Activated T-helper 2 cell treated with anti-CD3 and anti-CD28 coated beads, Interferon-gamma antibody, Interleukin-2, Interleukin-4, amounts not matched to agents 10 μg/mL and 5 μg/mL and 100 μg/mL, durations not matched to agents 14 hours and 24 hours and 36 hours (primary cell): ENCODE measurements at places on chromosomes 6 and 20.

- DNase-seq = no peak
Observed at GRCh38 chr6:146593986-146594385, 4.8 kb upstream of the ADGB start.

DNA sequence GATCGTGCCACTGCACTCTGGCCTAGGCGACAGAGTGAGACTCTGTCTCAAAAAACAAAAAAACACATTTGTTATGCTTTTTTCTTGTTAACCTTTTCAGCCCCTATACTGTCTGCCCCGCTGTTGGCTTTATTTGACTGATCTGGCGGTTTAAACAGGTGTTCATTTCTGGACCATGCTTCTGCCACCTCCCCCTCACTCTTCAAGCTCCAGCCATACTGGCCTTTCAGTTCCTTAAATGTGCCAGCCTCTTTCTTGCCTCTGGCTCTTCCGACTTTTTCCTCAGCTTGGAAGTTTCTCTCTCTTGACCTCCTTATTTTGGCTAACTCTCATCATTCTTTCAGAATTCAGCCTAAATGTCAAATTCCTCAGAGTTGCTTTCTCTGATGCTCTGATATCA, 35.2 kb upstream of the TXLNB start:
- no peak for DNase-seq

- DNase-seq = peak; percentile 76
Observed at GRCh38 chr20:50186151-50186885, 4.3 kb upstream of the CEBPB start.

DNA sequence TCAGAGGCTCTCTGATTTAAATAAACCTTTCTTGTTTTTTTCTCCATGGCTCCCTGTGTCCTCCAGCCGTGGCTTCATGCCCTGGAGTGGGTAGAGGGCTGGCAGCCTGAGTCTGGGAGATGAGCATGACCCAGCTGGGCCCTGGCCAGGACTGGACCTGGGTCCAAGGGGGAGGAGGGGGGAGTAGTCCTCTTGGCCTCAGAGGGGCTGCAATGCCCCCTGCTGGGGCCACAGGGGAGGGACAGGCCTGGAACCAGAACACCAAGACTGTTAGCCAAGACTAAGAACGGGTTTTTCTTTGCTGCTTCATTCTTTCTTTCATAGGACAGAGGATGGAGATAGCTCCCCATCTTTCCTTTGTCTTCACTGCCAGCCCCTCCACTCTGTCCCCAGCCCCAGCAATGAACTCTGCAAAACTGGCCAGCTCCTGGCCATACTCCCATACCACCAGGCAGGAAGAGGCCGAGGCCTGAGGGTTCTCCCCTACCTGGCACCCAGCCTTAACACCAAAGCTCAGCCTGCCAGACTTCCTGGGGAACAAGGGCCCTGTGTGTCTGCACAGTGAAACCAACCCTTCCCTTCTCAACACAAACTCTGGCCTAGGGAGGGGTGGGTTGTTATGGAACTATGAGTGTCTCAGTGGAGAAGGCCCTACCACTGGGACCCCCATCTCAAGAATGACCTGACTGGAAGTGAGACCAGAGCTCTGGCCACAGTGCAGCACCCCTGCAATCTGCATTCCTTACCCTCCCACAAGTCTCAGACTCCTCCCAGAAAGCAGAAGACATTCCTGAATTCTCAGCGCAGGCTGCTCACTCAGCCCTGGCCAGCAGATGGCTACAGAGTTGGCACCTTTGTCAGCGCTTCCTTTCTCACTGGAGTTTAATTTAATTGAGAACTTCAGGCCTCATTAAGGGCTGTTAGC, 11.0 kb downstream of the SLC29A1 start:
- no peak for DNase-seq

GRCh38 chr6:19443411-19443810, 393.8 kb upstream of the ID4 start:
- DNase-seq = no peak

DNA sequence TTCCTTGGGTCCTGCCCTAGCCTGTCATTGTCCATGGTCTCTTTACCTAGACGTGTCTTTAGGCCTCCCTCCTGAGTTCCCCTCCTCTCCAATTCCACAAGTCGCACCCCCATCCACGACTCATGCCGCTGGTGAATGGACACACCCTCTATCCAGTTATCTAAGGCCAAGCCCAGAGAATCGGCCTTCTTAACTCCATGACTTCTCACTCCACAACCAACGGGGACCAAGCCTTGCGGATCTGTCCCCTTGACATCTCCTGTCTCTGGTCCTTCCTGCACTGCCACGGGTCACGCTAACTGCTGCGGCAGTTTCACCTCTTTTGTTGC, 7.0 kb upstream of the RREB1 start:
- no peak for DNase-seq

GRCh38 chr6:151958332-151958731, 150.8 kb downstream of the ESR1 start:
- no peak for DNase-seq

DNA sequence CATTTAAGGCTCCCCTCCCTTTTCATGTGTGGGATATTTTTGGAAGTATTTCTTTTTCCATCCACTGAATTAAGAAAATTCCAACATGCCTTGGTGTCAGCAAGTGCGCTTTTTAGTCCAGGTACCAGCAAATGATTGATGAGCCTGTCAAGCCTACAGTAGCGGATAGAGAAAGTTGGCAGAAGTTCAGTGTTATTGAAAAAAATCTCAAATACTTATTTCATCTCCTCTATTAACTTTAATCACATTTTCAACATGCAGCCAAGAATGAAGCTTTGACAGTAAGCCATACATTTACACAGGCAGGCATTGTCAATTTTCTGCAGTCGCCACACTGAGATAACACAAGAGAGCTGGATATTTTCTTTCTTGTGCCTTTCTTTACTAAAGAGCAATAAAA, 50.4 kb downstream of the BLOC1S5 start:
- no peak for DNase-seq

- no peak for DNase-seq
Observed at GRCh38 chr6:144177726-144178125, 27.4 kb downstream of the STX11 start.

- DNase-seq = no peak
Observed at GRCh38 chr6:79081663-79082062, 3.6 kb upstream of the PHIP start.

- DNase-seq = no peak
Observed at GRCh38 chr6:11542863-11543262, 5.3 kb downstream of the TMEM170B start.

DNA sequence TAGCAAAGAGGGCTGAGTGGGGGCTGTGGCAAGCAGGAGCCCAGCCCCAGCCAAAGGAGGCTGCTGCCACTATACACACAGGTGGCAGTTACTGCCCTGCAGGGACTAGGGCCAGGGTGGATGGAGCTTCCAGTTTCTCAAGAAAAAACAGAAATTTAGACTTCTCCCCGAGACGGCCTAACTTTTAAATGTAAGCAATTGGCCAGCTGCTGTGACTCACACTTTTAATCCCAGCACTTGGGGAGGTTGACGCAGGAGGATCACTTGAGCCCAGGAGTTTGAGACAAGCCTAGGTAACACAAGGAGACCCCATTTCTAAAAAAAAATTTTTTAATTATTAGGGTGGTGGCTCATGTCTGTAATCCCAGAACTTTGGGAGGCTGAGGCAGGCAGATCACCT, 98.2 kb upstream of the NFATC2 start:
- DNase-seq = no peak

DNA sequence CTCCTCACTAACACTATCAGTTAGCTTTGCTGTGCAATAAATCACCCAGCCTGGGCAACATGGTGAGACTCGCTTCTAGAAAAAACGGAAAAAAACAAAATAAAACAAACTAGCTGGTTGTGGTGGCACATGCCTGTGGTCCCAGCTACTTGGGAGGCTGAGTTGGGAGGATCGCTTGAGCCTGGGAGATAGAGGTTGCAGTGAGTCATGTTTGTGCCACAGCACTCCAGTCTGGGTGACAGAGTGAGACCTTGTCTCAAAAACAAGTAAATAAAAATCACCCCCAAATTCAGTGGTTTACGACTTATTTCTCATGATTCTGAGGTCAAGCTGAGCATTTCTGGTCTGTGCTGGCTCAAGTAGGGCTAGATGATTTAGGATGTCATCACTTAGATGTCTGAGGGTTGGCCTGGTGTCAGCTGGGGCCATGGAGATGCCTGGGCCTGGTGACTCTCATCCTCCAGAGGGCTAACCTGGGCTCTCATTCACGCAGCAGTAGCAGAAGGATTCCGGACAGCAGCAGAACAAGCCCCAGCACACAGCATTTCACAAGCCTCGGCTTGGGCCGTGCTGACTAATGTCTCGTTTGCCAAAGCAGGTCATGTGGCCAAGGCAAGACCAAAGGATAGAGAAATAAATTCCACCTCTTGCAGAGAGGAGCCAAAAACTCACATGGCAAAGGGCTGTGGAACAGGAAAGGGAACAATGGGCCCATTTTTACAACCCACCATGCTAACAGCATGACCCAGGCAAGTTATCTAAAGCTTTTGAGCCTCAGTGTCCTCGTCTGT, 32.5 kb downstream of the MGME1 start:
- no peak for DNase-seq

GRCh38 chr20:23050076-23050838, 785 bp upstream of the THBD start:
- no peak for DNase-seq

GRCh38 chr6:40166963-40167362, 232.7 kb upstream of the MOCS1 start:
- DNase-seq = no peak

DNA sequence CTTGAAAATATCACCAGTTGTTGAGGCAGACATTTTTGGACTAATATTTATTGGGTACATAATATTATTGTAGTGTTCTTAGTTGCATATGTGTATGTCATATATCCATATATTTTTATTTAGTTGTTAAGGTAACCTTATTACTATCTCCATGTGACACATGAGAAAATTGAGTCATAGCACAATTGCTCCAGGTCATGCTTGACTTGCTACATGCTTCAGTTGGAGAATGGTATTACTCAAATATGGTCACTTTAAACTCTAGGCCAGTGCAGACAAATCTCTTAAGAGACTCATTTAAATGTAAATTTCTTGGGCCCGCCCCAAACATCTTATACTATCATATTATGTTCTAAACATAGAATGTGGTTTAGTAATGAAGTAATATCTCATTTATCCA, 246.1 kb downstream of the RIMS1 start:
- DNase-seq = no peak

- DNase-seq = no peak
Observed at GRCh38 chr20:4787069-4787468, 65.4 kb downstream of the PRND start.

DNA sequence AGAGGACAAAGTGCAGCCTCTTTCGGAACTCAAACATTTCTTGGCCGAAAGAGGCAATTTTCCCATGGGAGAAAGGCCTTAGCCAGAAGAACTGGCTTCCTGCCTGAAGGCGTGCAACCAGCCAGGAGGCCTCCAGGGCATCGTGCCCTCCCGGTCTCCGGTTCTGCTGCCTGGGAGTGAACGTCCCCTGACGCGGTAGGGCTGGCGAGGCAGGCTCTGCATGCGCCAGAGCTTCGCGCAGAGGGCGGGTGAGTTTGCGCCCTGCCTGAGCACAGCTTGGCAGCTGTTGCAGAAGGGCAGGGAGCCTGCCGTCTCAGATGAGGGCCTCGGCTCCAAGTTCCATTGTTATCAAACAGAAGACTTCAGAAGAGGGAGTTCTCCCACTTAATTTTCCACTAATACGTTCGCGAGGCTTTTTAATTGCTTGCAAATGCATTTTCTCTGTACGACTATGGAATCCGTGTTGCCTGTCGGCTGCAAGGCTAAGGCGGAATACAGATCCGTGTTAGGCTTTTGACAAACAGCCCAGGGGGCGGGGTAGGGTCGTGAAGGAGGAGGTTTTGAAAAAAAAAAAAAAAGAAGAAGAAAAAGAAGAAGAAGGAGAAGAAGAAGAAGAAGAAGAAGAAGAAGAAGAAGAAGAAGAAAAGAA, 5.5 kb upstream of the TFAP2D start:
- no peak for DNase-seq

GRCh38 chr20:8972963-8973705, 95.8 kb upstream of the PLCB4 start:
- DNase-seq = no peak

- DNase-seq = no peak
Observed at GRCh38 chr20:23160536-23161243, 74.6 kb upstream of the CD93 start.

DNA sequence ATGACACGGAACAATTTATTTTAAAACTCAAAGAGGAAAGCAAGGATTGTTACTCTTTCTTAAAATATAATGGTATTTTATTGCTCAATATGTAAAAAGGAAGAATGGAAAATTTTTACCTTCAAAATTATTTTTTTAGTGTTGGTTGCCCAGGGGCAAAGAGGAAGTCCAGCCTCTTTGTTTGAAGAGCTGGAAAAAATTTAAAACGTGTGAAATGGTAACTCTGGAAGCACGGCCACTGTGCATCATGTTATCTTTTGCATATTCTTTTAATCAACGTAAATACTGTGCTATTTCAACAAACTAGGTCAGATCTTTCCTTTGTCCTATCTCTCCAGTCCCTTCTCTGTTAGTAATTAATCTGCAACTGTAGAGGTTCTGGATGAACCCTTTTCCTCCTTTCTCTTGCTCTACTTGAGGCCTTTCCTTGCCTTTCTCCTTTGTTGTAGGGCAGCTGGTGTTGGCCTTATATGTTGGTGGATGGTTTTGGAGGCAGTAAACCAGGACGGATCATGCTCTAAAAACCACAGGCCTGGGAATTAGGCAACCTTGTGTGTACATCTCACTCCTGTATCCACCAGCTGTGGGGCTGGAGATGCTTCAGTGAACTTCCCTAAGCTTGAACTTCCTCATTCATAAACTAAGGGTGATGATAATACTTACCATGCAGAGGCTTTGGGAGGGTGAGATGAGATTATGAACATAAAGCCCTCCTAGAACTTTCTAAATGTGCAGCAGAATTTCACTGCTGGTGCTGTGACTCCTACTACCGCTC, 143.3 kb downstream of the PRL start:
- no peak for DNase-seq

DNA sequence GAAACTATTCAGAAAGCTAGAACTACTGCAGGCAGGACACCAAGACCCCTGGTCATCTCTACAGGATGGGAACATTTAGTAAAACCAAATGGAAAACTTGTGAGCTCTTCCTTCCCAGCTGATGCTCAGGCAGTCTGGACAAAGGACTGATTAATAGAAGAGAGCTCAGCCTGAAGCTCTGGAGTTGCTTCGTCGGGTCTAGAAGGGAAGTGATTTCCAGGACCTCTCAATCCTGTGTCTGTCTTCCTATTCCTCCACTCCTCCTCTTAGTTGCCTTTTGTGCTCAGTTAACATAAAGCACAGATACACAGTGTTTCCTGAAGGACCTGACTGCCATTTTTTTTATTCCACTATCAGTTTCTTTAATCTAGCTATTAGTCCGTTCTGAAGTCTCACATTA, 54.2 kb downstream of the SLC35F1 start:
- no peak for DNase-seq
